ENCODE measurements at places on chromosomes 5 and 9. TPM values are rescaled to one million over a fixed set of nuclear protein-coding genes. Genes with fewer than 3 reads are reported as not detected.

GRCh38 chr5:155087036-155087435 is 73.5 kb downstream of the KIF4B start:
- DNase-seq, result peak; percentile 68

Gene ZNF462
- 8.3 TPM for total RNA-seq

- no peak for DNase-seq
These were observed 253.4 kb downstream of the ARHGAP26 start for GRCh38 chr5:143023411-143024096.

DNA sequence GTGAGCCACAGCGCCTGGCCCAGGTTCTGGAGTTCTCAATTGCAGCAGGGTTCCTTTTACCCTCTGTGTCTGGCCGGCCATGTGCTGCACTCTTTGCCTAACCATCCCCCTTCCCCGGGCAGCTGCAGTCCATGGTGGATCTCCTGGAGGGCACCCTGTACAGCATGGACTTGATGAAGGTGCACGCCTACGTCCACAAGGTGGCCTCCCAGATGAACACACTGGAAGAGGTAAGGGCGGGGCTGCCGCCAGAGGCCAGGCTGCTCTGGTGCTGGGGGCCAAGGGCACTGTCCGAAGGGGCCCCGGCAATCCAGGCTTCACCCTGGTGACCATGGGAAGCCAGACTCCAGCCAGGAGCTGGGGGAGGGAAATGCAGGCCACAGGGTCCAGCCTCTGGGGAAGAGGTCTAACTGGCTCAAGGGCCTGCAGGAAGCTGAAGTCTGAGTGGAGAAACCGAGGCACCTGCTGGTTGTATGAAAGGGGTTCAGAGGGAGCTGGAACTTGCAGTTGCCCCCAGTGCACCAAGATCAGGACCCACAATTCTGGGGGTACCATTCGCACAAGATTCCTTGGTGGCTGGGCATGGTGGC is 18.1 kb downstream of the OLFML2A start:
- no peak for DNase-seq

DNA sequence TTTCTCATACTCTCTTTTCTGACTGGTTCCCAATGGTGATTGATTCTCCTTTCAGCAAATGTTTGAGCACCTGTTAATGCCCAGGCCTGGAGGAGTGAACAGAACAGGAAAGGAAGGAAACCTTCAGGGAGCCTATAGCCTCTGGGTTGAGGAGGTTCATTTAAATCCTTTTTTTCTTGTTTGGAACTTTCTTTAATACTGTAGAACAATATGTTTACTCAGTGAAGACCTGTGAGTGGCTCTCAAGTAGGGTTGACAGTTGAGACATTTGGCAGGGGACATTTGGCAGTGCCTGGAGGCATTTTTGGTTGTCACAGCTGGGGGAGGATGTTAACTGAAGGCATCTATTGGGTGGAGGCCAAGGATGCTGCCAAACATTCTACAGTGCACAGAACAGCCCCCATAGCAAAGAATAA is 6.1 kb upstream of the FAM120AOS start:
- no peak for DNase-seq

DNA sequence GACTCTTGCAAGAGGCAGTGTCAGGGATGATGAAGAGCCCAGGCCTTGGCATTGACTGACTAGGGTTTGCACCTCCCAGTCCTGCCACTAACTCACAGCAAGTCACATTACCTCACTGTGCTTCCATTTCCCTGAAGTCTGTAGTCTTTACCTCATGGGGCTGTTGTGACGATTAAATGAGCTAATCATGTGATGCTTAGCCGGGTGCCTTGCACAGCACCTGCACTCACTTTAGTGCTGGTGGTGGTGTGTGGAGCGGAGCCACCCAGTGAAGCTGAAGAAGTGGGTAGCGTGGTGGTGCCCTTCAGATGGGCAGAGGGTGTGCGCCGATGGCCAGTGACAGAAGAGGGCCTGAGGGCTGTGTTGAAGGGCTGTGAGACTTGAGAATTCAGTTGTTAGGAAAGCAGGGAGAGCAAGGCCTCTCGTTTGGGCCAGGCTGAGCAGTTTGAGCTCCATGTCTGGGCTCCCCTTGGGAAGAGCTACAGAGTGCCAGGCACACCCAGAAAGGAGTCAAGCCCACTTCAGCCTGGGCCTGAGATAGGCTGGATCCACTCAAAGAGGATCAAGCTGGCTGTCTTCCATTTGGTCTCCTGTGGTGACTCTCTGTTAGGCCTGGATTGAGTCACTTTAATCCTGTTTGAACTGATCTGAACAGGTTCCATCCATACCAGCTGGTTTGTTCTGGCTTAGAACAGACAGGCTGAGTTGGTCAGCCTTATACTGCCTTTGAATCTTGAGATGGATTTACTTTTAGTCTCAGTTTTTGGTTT is 42.5 kb downstream of the RALGPS1 start:
- DNase-seq, result peak; percentile 95

- no peak for DNase-seq
These were observed 64.4 kb downstream of the NR6A1 start for GRCh38 chr9:124706685-124707084.

- DNase-seq, result no peak
These were observed 704 bp upstream of the LHX6 start for GRCh38 chr9:122229485-122229837.

DNA sequence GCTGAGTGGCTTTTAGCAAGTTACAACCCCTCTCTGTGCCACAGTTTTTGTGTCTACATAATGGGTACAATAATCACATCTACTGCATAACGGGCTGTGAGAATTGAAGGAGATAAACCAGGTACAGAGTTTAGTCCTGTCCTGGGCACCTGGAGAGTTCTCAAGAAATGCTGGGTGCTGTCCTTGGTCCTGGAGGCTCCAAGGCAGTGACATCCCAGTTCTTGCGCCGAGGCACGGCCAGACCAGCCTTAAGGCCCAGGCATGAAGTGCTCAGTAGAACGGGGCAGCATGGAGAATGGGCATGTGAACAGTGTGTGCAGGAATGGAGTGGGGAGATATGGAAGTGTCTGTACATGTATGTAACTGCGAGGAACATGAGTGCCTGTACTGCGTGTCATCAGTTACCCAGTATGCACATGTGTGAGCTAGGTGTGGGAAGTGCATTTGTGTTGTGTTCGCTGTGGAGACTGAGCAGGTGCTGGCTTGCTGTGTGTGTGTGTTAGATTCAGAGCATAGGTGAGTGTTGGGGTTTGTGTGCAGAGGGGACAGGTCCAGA is 6.3 kb upstream of the UNC5A start:
- DNase-seq, result peak; percentile 35

- DNase-seq, result peak; percentile 73
These were observed 51.2 kb upstream of the TCF7 start for GRCh38 chr5:134063188-134063820.

Gene PCDHA1
- total RNA-seq, result under 0.01 TPM

DNA sequence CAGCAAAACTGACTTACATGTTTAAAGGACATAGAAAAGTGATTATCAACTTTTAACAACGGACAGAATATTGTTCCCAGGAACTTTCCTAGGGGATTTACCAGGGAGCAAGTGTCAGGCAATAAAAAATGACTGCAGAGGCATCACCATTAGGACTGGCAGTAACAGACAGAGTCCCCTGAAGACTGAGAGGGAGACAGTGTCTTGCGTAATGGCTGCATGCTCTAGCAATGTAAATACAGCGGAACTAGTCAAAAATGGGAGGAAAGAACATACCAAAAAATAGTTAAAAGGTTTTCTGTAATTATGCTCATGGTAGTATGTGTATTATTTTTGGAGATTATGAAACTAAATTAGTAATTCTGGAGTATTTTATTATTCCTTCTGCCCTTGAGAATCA is 181.8 kb downstream of the CRB2 start:
- DNase-seq, result no peak

DNA sequence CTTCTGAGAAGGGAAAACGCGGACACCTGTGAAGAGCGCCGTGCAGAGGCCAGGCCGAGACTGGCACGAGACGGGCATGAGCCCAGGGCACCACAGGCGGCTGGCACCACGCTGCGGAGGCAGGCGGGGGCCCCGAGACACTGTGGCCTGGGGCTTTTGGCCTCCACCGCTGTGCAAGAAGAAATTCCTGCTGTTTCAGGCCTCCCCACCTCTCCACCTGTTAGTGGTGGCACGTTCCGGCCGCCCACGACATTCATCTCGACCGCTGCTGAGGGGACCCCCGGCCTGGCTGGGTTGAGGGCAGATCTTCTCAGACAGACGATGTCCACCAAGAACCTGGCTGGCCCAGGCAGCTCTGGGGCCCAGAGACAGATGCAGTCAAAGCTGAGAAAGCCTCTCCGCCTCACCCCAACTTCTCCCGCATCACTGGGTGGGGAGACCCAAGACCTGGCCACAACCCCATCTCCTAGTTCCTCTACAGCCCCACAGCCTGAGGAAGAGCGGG is 11.5 kb downstream of the NACC2 start:
- DNase-seq, result no peak

Gene DMRT3
- total RNA-seq, result not detected

DNA sequence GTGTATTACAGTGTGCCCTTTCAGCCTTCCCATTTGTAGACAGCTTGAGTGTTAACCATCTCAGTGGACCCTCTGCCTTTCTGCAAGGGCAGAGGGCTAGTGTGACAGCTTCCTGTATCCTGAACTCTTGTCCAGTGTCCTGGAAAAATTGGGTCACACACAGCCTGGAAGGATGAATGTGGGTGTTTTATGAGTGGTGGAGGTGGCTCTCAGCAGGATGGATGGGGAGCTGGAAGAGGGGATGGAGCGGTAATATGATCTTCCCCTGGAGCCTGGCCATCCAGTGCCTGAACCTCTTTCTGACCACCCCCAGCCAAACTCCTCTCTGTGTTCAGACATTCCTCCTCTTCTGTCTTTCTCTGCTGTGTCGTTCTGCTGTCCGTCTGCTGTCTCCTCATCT is 113.0 kb downstream of the KIF4B start:
- no peak for DNase-seq

GRCh38 chr5:71533615-71534014 is 53.5 kb upstream of the MCCC2 start:
- DNase-seq, result peak; percentile 53

DNA sequence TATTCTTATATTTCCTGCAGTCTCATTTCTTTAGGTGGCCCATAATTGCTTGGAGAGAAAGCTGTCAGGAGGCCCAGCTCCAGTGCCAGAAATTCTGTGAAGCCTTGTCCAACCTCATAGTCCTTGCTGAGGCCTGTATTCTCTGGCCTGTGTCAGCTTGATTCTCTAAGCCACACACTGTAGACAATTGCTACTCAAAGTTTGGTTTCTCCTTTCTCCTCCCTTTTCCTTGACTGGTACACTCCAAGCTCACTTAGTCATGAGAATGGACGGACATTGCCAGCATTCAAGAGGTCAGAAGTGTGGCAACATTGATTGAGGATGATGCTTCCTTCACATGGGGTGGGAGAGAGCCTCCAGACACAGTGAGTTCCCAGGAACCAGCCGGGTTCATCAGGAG is 71.3 kb upstream of the CXCL14 start:
- DNase-seq, result peak; percentile 88

GRCh38 chr5:37495210-37495609 is 116.1 kb downstream of the WDR70 start:
- DNase-seq, result peak; percentile 27

Gene ALDH7A1
- 46.7 TPM for total RNA-seq

Gene SPINK4
- not detected for total RNA-seq

DNA sequence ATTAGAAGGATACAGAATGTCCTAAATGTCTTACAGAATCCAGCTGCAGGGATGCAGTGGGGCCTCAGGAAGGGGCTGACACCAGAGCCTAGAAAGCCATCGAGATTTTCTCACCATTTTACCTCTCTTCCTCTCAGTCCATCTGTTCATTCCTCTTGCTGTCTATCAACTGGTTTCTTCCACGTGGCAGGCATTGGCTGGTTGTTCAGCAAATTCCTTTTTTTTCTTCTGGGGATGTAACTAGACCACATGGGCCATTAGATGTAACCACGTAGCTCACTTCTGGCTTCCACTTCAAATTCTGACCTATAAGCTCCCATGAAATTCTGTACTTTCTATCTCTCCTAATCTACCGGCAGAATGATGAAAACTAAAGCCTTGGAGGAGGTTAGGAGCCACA is 93.6 kb upstream of the MTAP start:
- no peak for DNase-seq

Gene WDR38
- total RNA-seq, result not detected

DNA sequence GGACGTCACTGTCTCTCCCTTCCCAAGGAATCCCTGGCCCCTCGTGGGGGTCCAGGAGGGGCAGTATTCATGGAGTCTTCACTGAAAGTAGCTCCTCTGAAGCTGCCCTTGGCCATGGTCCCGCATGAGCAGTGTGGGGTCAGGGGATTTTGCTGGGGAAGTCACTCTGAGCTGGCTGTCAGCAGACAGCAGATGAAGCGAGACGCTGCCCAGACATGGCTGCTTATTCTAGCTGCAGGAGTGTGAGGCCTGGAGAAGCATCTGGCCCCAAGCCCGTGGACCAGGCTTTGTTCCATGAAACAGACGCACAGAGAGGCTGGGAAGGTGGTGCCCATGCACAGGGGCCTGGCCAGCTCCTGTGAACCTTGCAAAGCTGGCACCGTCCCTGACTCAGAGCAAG is 21.5 kb upstream of the ASS1 start:
- no peak for DNase-seq

DNA sequence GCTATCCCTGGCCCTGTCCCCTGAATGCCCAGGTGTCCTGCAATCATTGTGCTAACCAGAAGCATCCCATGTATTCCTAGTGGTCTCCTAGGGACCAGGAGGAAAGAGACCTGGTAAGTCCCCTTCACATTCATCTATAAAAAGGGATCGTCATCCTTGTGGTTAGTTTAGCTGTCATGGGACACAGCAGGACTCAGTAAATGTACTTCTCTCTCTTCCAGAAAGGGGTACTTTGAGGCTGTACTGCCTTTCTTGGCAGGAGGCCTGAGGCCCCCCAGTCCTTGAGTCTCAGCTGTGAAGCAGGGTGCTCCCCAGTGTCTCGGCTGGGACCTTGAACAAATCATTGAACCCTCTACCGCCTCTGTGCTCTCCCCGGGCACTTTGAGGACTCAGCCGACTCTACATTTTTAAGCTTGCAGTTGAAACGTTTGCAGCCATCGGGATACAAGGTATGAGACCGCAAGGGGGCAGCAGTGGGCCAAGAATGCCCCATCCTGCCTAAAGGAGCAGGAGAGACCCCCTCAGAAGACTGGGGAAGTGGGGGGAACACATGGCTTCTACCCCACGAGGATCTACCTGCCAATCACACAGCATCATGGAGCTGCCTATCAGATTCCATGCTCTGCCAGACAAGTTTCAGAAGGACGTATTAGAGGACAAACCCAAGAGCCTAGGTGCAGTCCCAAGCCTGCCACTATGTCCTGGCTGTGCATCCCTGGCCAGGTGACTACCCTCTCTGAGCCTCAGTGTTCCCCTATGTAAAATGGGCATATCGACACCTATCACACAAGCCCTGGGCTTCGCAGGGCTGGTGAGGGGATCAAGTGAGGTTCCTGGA is 2.4 kb upstream of the PHYKPL start:
- peak; percentile 41 for DNase-seq

GRCh38 chr9:6759185-6759977 is 1.6 kb downstream of the KDM4C start:
- DNase-seq, result peak; percentile 62

- peak; percentile 33 for DNase-seq
These were observed 345.5 kb upstream of the PAPPA start for GRCh38 chr9:115808108-115808507.

GRCh38 chr9:116190637-116191396 is 37.2 kb downstream of the PAPPA start:
- DNase-seq, result peak; percentile 98

Data from bronchial epithelial cell (primary cell).